Thoracic aorta (tissue), 2 donors: ENCODE measurements at places on chromosomes 6 and 20. TPM values are rescaled to one million over a fixed set of nuclear protein-coding genes. Genes with fewer than 3 reads are reported as not detected.

DNA sequence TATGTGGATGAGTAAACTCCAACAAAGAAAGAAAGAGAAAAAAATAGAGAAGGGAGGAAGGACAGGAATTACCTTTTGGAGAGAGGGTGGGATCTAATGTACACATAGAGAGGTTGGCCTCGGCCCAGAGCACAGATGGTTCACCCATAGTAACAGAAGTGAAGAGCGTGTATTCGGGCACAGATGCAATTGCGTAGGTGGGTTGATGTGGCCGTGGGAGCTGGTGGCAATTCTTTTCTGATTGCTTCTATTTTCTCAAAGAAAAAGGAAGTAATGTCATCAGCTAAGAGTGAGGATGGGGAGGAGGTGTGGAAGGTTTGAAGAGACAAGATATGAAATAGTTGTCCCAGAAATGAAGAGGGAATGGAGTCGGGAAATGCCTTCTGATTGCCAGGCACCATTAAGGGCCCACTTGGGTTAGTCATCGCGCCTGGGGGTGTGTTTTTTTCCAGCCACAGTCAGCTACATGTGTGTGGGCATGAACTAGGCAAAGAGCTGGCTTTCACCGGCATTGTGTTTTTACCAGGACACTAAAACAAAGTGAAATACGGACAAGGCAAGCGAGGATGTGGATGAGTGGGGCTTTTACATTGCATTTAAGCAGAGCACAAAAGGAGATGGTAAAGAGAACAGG lies 158.7 kb downstream of the SYNE1 start:
- no peak overlapping the region for H3K4me3 ChIP-seq
- no peak overlapping the region for H3K27ac ChIP-seq
- H3K4me1 ChIP-seq, result no peaks in the 10 kb centered on the region

GRCh38 chr20:9439806-9440205 lies 74.6 kb upstream of the LAMP5 start:
- H3K27ac ChIP-seq, result no peak overlapping the region
- no peak overlapping the region for H3K4me3 ChIP-seq
- DNase-seq, result no peak
- H3K4me1 ChIP-seq, result no peaks in the 10 kb centered on the region
- no peaks in the 10 kb centered on the region for H3K36me3 ChIP-seq
- H3K27me3 ChIP-seq, result no peaks in the 10 kb centered on the region

The FABP7 gene
- total RNA-seq, result not detected

GRCh38 chr6:164023535-164023934 lies 609.0 kb downstream of the QKI start:
- no peaks in the 10 kb centered on the region for H3K4me1 ChIP-seq
- no peak overlapping the region for H3K27ac ChIP-seq
- no peaks in the 10 kb centered on the region for H3K36me3 ChIP-seq
- no peaks in the 10 kb centered on the region for H3K27me3 ChIP-seq

GRCh38 chr6:43977404-43978111 lies 149.7 kb downstream of the MRPL14 start:
- no peaks in the 10 kb centered on the region for H3K27me3 ChIP-seq
- H3K4me3 ChIP-seq, result no peak overlapping the region

DNA sequence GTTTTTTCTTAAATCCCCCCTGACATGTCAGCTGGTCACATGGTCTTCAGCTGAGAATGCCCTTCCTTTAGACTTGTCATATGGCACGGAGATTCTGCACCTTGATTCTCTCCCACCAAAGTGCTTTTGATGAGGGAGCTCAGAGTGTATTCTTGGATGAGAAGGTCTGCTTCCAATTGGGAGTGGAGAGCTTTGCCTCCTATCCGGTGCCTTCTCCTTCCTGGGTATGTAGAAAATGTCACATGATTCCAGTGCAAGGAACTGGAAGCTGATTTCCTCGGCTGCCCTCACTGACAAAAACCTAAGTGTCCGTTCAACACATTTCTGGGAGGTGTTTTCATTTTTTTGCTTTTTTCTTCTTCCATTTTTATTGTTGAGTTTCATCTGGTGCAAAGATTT lies 197.2 kb downstream of the TFAP2C start:
- H3K4me3 ChIP-seq, result no peak overlapping the region
- no peaks in the 10 kb centered on the region for H3K4me1 ChIP-seq
- H3K27me3 ChIP-seq, result no peaks in the 10 kb centered on the region
- H3K27ac ChIP-seq, result no peak overlapping the region

- no peak overlapping the region for H3K27ac ChIP-seq
- H3K27me3 ChIP-seq, result no peaks in the 10 kb centered on the region
- no peaks in the 10 kb centered on the region for H3K36me3 ChIP-seq
- no peak overlapping the region for H3K4me3 ChIP-seq
- no peak for DNase-seq
Measured at GRCh38 chr6:78749326-78749725, 118.0 kb upstream of the IRAK1BP1 start.

GRCh38 chr20:10603971-10604864 lies 69.6 kb downstream of the JAG1 start:
- no peaks in the 10 kb centered on the region for H3K36me3 ChIP-seq
- H3K4me3 ChIP-seq, result peak overlapping the region; percentile 60
- H3K27ac ChIP-seq, result peak overlapping the region; percentile 91
- no peak for DNase-seq
- peaks cover 28% of the 10 kb centered on the region for H3K4me1 ChIP-seq

The NFATC2 gene
- 11.9 TPM for total RNA-seq

GRCh38 chr6:62612471-62612870 lies 326.4 kb upstream of the KHDRBS2 start:
- DNase-seq, result no peak
- H3K4me3 ChIP-seq, result no peak overlapping the region
- no peaks in the 10 kb centered on the region for H3K36me3 ChIP-seq
- no peak overlapping the region for H3K27ac ChIP-seq
- no peaks in the 10 kb centered on the region for H3K27me3 ChIP-seq
- no peaks in the 10 kb centered on the region for H3K4me1 ChIP-seq

The TINAG gene
- not detected for total RNA-seq

DNA sequence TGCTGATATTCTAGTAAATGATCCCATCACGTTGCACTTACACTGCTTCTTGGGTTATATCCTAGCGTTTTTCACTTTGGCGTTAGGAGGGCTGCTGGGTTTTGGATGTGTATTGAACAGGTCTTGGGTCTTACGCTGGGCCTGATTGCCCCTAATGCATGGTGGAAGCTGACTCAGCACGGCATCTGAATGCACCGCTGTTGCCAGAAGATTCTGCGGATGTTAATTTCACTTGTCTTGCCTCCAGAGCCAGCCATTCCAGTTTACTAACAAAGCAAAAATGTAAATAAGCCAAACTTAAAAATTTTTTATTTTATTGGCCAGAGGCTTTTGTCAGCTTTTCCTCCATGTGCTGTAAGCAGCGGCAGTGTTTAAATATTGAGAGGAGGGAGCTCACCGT lies 233.5 kb downstream of the TMEM242 start:
- no peaks in the 10 kb centered on the region for H3K27me3 ChIP-seq
- peaks cover 3% of the 10 kb centered on the region for H3K36me3 ChIP-seq
- H3K4me3 ChIP-seq, result no peak overlapping the region
- H3K4me1 ChIP-seq, result peaks cover 6% of the 10 kb centered on the region
- H3K27ac ChIP-seq, result no peak overlapping the region

- no peaks in the 10 kb centered on the region for H3K27me3 ChIP-seq
- no peak overlapping the region for H3K4me3 ChIP-seq
- no peak overlapping the region for H3K27ac ChIP-seq
- no peak for DNase-seq
Measured at GRCh38 chr6:32073101-32073500, 34.9 kb downstream of the CYP21A2 start.

DNA sequence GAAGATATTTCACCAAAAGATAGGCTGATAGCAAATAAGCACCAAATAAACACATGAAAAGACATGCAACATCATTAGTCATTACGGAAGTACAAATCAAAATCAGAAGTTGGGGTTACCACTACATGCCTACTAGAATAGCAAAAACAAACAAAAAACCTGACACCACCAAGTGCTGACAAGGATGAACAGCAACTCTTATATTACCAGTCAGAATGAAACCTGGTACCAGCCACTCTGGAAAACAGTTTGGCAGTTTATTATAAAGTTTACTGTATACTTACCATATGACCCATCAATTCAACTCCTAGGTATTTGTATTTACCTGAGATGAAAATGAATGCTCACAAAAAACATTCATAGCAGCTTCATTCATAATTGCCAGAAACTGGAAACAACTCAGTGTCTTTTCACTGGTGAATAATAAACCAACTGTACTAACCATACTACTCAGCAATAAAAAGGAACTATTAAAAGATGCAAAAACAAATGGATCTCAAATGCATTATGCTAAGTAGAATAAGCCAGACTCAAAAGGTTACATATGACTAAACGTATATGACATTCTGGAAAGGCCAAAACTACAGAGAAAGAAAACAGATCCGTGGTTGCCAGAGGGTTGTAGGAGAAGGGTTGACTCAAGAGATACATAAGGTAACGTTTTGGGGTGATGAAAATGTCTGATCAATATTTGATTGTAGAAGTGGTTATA lies 33.0 kb downstream of the NUP153 start:
- DNase-seq, result no peak
- H3K4me1 ChIP-seq, result no peaks in the 10 kb centered on the region
- H3K36me3 ChIP-seq, result peaks cover 31% of the 10 kb centered on the region
- H3K27me3 ChIP-seq, result no peaks in the 10 kb centered on the region
- H3K27ac ChIP-seq, result no peak overlapping the region
- no peak overlapping the region for H3K4me3 ChIP-seq

DNA sequence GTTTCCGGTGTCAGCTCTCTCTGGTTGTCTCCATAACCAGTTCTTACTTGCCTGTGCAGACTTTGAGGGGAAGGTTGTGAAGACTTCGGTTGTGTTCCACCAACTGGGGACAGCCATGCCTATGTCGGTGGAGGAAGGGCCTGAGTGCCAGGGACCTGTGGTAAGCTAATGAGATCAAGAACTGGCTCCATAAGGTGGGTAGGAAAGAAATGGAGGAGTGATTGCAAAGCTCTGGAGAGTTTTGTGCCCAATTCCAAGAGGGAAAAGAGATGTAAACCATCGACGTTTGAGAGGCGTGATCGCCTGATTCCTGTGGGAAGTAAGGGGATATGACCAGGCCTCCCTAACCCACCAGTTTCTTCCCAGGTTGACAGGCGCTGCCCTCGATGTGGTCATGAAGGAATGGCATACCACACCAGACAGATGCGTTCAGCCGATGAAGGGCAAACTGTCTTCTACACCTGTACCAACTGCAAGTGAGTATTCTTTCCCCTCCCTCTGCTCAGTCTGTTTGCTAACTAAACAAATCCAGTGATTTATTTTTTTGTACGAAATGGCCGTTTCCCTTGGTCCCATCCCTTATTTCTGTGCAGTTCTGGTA lies 893 bp downstream of the POLR1H start:
- no peaks in the 10 kb centered on the region for H3K27me3 ChIP-seq
- peak overlapping the region; percentile 86 for H3K27ac ChIP-seq
- DNase-seq, result no peak
- peaks cover 8% of the 10 kb centered on the region for H3K4me1 ChIP-seq
- H3K36me3 ChIP-seq, result no peaks in the 10 kb centered on the region

The C6orf58 gene
- total RNA-seq, result not detected

DNA sequence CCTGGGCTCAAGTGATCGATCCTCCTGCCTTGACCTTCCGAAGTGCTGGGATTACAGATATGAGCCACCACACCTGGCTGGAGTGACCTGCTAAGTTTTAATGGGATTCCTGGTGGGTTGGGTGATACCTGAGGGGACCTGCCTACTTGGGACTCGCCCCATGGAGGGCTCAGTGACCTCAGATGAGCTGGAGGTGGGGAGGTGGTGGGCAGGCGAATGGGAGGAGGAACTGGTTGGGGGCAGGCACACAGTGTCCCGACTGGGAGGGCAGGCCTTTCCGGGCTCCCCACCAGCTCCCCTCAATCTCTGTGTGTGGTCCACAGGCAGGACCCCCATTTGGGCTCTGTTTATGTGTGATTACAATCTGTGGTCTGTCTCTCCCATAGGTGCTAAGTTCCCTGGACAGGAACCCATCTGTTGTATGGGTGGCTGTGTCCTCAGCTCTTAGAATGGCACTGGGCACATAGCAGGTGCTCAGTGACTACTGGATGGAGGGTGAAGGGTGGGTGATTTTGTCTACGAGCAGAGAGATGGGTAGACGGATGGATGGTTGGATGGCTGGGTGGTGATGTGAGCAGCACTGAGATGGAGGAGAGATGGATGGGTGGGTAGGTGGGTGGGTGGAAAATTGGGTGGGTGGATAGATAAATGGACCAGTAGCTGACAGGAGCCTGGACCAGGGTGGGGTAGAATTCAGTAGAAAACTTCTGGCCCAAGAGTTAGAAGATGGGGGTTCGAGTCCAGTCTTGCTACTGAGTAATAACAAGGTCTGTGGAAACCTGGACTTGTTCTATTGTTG lies 23.8 kb downstream of the CEBPB start:
- no peak overlapping the region for H3K27ac ChIP-seq
- H3K36me3 ChIP-seq, result no peaks in the 10 kb centered on the region
- H3K4me1 ChIP-seq, result peaks cover 7% of the 10 kb centered on the region
- DNase-seq, result no peak
- no peaks in the 10 kb centered on the region for H3K27me3 ChIP-seq

DNA sequence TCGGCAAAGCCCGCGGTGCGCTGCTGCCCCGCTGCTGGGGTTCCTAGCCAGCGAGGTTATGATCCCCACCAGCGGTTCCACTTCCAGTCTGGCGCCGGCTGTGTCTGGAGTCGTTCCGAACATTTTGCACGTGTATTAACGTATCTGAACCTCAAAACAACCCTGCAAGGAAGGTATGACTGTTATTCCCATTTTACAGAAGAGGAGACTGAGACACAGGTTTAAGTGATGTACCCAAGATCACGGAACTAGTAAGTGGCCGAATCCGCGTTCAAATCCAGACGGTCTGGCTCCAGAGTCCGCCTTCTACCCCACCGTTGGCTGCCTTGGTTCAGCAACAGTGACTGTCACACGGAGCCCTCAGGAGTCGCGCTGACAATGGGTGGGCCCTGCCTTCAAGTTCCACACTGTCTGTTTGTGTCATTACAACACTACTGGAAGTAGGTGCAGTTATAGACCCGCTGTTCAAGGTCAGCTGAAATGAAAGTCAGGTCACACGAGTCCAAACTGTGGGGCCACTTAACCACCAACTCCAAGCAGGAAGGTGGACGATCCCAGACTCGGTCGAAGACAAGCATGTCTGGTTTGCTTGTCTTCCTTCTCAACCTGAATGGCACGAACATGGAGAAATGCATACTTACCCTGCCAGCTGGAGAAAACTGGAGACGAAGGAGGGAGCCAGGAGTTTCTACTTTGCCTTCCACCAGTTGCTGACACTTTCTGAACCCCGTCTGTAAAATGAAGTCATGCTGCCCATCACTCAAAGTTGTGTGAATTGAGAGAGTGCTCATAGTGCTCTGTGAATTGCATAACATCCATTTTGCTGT lies 803 bp upstream of the SRXN1 start:
- no peak for DNase-seq
- peak overlapping the region; percentile 85 for H3K4me3 ChIP-seq
- no peaks in the 10 kb centered on the region for H3K27me3 ChIP-seq

GRCh38 chr6:159172091-159172491 lies 2.9 kb downstream of the FNDC1 start:
- no peaks in the 10 kb centered on the region for H3K4me1 ChIP-seq
- no peak overlapping the region for H3K4me3 ChIP-seq
- no peak overlapping the region for H3K27ac ChIP-seq
- H3K36me3 ChIP-seq, result no peaks in the 10 kb centered on the region
- no peak for DNase-seq
- no peaks in the 10 kb centered on the region for H3K27me3 ChIP-seq

- H3K4me1 ChIP-seq, result no peaks in the 10 kb centered on the region
- no peak overlapping the region for H3K27ac ChIP-seq
- no peak overlapping the region for H3K4me3 ChIP-seq
- H3K36me3 ChIP-seq, result no peaks in the 10 kb centered on the region
Measured at GRCh38 chr6:117328005-117328389, 62.6 kb downstream of the VGLL2 start.
